Cardiac fibroblast (primary cell): ENCODE measurements at places on chromosomes 2 and 18.

DNA sequence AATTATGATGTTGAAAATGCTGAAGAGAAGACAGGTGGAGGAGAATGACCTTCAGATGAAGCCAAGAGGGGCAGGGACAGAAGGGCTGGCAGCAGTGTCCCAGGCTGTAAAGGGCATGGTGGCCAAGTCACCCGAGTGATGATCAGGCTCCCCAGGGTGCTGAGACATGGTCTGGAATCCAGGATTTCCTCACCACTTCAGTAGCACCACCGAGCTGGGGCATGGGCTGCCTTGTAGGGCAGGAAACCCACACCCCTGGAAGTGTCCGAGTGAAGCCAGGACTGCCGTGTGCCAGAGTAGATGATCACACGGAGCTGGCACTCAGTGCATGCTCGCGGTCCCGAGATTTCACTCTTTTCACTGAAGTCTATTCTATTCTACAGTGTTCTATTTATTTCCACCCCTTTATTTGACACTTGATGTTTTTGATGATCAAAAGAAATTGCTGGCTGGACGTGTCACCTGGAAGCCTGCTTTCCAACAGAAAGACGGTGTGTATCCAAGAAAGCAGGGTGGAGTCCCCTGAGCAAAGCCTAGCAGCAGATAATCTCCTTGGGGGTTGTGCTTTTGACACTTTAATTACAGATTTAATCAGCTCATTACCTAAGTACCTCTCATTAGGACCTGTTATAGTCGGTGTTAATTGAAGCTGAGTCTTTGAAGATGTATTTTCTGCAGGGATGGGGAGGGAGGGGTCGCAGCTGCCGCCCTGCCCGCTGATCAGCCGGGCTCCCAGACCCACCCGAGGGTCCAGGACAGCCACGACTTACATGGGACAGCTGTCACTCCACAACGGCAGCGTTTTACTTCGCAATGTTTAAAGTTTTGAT lies 92.3 kb downstream of the SEPTIN10 start:
- DNase-seq, result no peak

DNA sequence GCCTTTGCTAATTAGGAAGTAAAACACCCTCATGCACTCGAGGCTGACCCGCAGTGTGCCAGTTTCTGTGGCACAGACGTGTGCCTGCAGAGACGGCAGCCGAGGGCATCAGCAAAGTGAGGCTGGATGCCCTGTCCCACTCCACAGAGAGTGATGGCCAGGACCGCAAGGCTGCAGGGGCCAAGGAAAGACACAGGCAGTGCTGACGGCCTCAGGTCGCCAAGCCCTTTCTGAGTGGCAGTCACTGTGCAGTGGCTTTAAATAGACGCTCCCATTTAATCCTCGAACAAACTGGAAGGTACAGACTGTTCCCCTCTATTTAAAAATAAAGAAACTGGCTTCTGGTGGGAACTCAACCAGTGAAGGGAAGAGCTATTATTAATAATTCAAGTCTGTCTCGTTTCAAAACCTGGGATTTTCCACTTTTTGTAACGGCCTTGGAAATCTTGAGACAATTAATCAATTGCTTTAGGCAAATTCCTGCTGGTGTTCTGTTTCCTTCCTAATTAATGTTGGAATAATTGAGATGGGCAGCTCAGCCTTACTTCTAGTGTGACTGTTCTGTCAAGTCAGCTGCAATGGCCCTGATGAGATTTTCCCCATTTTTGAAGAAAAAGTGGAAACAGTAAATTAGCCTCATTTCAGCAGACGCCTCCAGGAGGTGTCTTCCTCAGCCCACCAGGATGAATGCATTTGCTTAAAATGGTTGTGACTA lies 644.6 kb upstream of the RAB6C start:
- DNase-seq, result no peak

- DNase-seq, result peak; percentile 45
These were observed 1019.6 kb upstream of the PIK3C3 start for GRCh38 chr18:40935423-40935822.

DNA sequence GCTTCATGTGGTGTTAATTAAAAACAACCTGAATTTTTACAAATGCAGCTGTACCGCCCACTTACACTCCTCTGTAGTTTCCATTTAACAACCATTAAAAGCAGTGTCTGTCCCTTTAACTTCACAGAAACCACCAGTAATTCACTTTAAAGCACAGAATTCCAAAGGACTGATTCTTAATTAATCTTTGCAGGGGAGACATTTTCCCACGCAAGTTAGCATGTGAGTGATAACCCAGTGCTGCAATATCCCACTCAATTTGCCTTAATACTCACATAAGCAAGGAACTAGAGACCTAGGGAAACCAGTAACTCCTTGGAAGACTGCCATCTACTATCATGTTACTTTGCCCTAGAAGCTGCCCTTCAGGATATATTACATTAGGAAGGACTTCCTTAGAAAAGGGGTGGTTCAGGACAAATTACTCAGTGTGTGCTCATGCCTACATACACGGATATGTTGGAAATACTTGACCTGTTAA lies 102.3 kb downstream of the OSR1 start:
- DNase-seq, result peak; percentile 75

DNA sequence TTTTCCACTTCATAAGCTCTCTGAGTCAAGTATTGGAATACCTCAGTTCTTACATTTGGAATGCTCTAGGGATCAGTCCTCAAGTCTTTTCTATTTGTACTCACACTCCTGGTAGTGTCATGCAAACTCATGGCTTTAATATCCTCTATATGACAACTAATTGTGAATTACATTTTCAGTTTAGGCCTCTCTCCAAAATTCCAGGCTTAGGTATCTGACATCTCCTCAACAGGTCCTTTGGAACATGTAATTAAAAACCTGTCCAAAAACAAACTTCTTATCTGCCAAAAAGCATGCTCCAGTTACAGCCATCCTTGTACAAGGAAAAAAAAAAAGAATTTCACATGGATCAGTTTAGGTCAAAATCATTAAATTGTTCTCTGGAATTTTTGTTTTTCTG lies 1336.2 kb upstream of the NRXN1 start:
- no peak for DNase-seq
